Mesendoderm (in vitro differentiated cells): ENCODE measurements at places on chromosomes 4 and X.

- no peaks in the 10 kb centered on the region for H3K4me1 ChIP-seq
- no peaks in the 10 kb centered on the region for H3K27me3 ChIP-seq
- H3K27ac ChIP-seq = no peak overlapping the region
- H3K4me3 ChIP-seq = no peak overlapping the region
- no peak for DNase-seq
Measured at GRCh38 chrX:53526999-53527398, 92.8 kb upstream of the HSD17B10 start.

GRCh38 chrX:120453985-120454384, 15.1 kb downstream of the LAMP2 start:
- H3K4me3 ChIP-seq = no peak overlapping the region
- no peaks in the 10 kb centered on the region for H3K36me3 ChIP-seq
- no peak overlapping the region for H3K27ac ChIP-seq

DNA sequence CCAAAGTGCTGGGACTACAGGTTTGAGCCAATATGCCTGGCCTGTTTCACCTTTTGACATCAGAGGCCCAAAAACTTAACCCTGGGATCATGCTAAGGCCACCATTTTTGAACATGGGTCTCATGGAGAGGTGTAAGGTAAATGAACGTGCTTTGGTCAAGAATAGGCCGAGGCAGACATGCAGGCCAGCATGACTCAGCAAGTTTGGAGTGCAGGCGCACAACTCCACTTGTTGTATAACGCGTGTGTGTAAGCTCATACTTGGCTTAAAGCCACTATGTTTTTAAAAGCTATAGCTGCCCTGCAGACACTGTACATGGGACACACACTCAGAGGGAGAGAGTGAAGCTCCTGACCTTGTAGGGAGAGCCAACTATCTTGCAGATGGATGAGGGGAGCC, 43.8 kb upstream of the HPSE start:
- H3K4me1 ChIP-seq = no peaks in the 10 kb centered on the region
- DNase-seq = peak; percentile 69
- no peaks in the 10 kb centered on the region for H3K36me3 ChIP-seq

DNA sequence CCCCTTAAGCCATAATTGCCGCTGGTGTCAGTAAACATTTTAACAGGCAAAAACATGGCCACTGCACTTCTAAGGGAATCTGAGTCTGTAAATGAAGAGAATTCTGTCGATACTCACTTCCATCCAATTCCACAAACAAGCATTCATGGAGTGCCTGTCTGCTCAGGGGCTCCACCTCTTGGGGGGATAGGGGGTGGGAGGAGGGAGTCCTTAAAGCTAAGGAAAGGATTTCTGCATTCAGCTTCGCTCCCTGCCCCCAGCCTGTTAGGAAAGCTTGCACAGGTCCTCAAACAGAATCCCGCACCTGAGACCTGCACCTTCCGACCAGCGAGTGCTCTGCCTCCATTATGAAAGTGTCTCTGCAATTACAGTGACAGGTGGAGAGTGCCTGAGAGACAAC, 130.2 kb upstream of the KIT start:
- H3K4me3 ChIP-seq = no peak overlapping the region
- no peaks in the 10 kb centered on the region for H3K36me3 ChIP-seq
- H3K4me1 ChIP-seq = peaks cover 1% of the 10 kb centered on the region
- no peaks in the 10 kb centered on the region for H3K27me3 ChIP-seq
- no peak for DNase-seq
- H3K27ac ChIP-seq = no peak overlapping the region

DNA sequence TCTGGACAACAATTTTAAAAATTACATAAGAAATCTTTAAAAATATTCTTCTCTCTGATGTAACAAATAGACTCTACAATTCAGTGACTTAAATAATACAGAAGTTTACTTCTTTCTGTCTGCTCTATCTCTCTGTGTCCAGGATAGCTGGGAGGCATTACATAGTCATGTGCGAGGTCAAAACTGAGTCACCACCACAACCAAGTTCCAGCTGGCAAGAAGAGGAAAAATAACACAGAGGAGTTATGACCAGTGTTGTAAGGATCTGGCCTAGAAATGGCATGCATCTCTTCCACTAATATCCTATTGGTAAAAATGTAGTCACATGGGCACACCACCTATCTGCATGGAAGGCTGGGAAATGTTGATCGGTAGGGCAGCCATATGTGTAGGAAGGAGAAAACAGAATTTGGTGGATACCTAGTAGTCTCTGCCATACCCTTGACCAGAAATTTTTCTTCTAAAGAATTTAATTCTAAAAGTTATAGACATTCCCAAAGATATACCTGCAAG, 39.4 kb upstream of the WDFY3 start:
- H3K27me3 ChIP-seq = no peaks in the 10 kb centered on the region
- H3K4me3 ChIP-seq = no peak overlapping the region
- no peak for DNase-seq
- H3K4me1 ChIP-seq = no peaks in the 10 kb centered on the region

DNA sequence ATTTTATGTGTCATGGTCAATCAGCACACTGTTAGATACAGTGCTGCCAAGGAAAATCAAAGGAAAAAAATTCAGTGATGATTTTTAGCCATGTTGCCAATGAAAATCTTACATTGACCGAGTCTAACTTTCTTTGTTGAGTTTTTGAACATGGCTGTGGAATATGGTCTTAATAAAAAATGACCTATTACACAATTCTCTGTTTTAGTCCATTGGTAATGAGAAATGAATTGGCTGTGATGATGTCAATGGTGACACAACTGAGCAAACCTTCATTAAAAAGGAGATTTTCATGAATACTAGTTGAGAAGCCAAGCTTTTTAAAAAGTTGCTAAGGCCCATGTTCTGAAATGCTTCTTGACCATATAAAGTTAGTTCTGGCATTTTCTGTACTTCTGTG, 225.9 kb upstream of the GYPA start:
- H3K4me3 ChIP-seq = no peak overlapping the region
- no peaks in the 10 kb centered on the region for H3K27me3 ChIP-seq
- no peaks in the 10 kb centered on the region for H3K36me3 ChIP-seq
- DNase-seq = no peak
- no peak overlapping the region for H3K27ac ChIP-seq
- H3K4me1 ChIP-seq = no peaks in the 10 kb centered on the region

- no peaks in the 10 kb centered on the region for H3K27me3 ChIP-seq
- DNase-seq = no peak
- no peaks in the 10 kb centered on the region for H3K36me3 ChIP-seq
- no peaks in the 10 kb centered on the region for H3K4me1 ChIP-seq
Measured at GRCh38 chrX:118904218-118904617, 70.2 kb upstream of the LONRF3 start.
